ENCODE measurements at places on chromosomes 5 and 9.

- no peak for DNase-seq
These were observed 82.8 kb downstream of the PRR16 start for GRCh38 chr5:120546922-120547321.

DNA sequence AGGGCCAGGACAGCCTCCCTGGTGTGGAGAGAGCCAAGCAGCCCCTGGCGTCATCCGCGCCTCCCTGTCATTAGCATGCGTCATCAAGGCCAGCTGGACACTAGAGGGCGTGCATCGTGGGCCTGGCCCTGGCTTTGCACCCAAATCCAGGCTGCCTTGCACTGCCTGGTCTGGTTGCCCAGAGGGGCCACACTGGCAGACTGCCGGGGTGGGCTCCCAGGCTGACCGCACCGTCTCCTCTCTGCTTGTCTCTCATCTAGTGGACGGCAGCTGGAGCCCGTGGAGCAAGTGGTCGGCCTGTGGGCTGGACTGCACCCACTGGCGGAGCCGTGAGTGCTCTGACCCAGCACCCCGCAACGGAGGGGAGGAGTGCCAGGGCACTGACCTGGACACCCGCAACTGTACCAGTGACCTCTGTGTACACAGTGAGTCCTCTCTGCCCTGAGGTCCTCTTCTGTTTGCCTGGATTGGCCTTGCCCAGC is 29.0 kb downstream of the HK3 start:
- DNase-seq = peak; percentile 78

DNA sequence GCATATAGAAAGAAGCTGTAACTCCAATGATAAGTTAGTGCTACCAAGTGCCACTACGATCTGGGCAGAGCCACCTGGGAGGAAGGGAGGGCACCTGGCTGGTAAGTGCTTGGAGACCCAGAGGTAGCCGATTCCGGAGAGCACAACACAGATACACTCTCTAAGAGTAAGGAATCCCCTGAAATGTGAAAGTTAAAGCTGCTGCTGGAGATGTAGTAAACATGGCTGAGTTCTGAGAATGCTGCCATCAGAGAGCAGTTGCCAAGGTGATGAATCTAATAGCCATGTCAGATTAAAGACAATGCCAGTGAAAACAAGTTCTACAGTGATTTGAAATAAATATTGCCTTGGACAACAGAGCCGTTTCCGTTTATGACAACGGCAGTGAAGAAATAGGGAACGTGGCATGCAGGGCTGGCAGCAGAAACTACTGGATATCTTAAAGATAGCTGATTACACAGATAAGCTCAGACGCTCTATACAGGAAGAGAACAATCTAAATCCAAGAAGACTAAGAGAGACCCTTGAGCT is 561.2 kb upstream of the C9orf72 start:
- no peak for DNase-seq

- DNase-seq = no peak
These were observed 46.9 kb downstream of the RAB14 start for GRCh38 chr9:121154782-121155181.

GRCh38 chr5:119439140-119439631 is 13.1 kb upstream of the HSD17B4 start:
- DNase-seq = no peak

GRCh38 chr5:100423330-100423729 is 111.8 kb upstream of the FAM174A start:
- DNase-seq = no peak

- DNase-seq = no peak
These were observed 29.8 kb upstream of the SMC5 start for GRCh38 chr9:70229026-70229425.

DNA sequence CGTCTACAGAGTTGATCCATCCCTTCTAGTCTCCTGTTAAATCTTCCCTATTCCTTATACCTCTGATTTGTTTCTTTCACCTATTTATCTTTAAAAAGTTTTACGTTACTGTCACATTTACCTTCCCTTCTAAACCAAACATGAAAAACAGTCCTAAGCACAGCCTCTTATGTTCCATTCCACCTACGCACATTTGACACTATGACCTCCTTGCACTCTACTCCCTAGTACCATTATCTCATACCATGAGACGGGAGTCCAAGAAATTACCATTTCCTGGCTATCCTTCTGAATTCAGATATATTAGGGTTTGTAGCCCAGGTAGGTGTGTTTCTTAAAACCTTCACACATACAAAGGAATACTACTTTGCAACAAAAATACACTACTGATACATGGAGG is 25.1 kb downstream of the FNIP1 start:
- DNase-seq = no peak

- no peak for DNase-seq
These were observed 394.2 kb upstream of the PAPPA start for GRCh38 chr9:115759426-115759825.

DNA sequence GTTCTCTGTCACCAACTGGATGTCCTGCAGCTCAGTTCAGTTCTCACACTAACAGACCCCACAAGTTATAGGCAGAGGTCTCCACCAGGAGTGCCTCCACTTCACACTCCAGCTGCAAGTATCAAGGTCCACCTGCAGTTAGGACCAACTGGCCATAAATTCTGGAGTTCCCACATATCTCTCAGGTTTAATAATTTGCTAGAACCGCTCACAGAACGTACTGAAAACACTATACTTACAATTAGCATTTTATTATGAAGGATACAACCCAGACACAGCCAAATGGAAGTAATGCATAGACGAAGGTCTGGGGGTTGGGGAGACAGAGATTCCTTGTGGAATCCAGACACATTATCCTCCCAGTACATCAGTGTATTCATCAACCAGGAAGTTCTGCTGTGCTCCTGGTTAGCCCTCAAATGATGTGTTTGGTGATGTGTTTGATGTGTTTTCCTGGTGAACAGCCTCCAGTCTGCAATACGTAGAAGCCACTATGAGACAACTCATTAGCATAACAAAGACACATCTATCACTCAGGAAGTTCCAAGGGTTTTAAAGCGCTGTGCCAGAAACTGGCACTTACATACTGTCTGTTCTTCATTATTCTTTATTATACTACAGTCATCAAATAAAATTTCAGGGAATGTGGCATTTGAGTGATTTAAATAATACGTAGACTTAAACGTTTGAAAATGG is 25.4 kb downstream of the OGN start:
- no peak for DNase-seq

DNA sequence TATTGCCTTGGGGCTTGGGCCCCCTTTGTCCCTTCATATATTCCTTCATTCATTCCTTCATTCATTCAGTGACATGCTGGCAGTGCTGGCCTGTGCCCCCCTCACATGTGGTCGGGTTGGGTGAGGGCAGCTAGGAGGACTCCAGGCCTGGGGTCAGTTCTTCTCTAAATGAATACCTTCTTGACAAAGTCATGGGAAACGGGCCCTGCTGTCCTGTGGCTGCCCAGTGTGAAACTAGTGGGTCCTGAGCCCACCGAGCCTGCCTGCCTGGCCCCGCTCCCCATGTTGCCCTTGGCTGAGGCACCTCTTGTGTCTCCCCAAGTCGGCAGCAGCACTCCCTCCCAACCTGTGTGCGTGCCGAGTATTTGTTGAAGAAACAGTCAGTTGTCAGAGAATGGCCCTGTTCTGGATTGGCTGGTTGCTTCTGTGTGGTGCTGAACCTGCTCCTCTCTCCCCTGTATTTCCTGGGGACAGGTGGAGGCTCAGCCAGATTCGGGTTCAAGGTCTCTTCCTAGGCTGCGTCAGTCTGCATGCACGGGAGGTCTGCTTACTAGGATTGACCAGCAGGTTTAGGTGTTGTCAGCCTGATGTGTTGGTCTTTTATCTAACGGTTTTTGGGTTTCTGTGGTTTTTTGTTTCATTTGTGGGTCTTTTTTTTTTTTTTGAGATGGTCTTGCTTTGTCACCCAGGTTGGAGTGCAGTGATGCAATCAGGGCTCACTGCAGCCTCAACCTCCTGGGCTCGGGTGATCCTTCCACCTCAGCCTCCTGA is 3.0 kb upstream of the CEL start:
- DNase-seq = no peak

DNA sequence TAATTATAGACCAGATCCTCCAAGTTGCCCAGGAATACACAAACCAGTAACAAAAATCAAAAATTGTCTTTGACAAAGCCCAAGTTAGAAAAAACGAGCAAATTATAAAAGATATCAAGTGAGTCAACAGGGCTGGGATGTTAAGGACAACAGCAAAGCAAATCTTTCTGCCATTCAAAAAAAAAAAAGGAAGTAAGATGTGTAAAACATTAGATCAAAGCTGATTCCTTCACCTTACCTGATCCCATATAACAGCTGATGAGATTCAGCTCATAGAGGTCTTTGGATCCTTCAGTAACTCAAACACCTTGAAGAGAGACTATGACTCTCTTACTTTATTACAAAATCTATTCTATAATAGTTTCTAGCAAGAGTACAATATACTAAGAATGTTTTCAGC is 100.9 kb downstream of the STRBP start:
- DNase-seq = no peak

DNA sequence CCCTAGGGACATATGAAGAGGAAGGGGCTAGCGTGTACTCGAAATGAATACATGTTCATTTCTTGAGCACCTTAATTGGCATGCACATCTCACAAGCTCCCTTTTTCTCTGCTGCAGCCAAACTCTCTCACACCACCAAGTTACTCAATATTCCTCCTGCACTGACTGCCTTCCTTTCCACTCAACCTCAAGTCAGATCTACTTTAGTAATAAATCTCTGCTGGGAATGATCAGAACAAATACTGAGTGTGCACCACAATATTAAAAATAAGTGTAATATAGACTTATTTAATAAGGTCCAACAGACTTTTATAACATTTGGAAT is 995.8 kb upstream of the WWC1 start:
- DNase-seq = no peak

DNA sequence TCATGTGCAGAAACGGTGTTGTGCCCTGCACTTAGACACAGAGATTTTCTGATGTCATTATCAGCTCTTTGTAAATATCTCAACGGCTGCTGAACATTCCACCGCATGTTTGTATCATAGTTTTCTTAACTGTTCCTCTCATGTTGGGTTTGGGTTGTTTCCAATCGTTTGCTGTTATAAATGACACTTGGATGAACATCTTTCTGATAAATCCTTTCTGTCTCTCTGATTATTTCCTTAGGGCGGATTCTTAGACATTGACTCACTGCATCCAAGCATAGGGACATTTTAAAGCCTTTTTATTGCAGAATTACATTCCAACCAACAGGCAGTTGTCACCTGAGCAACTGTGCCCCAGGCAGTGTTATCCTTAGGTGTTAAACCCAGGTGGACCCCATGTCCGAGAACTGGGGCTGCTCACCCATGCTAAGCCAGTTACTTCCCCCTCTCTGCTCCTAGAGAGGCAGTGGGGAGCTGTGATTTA is 28.5 kb downstream of the COL5A1 start:
- peak; percentile 63 for DNase-seq

GRCh38 chr9:110969971-110970386 is 68.3 kb downstream of the LPAR1 start:
- DNase-seq = peak; percentile 18

GRCh38 chr5:156444753-156445291 is 117.9 kb downstream of the SGCD start:
- no peak for DNase-seq

- no peak for DNase-seq
These were observed 882 bp downstream of the CERCAM start for GRCh38 chr9:128421482-128421996.

DNA sequence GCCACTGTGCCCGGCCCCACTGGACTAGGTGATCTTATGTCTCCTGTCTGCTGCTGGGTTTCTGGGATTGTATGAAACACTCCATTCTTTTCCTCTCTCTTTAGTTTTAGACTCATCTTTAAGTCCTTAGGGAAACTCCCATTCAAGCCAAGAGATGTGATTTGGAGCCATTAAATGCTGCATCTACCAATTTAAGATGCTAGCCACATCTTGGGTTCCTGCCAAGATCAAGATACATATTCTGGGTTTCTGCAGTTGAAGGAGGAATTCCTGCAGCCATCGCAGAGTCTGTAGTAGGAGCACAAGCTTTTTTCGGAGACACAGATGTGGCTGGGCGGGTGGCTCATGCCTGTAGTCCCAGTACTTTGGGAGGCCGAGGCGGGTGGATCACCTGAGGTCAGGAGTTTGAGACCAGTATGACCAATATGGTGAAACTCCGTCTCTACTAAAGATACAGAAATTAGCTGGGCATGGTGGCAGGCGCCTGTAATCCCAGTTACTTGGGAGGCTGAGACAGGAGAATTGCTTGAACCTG is 23.2 kb downstream of the STXBP1 start:
- no peak for DNase-seq

- DNase-seq = no peak
These were observed 405.7 kb downstream of the PRR16 start for GRCh38 chr5:120869831-120870230.

- no peak for DNase-seq
These were observed 105.7 kb upstream of the SARDH start for GRCh38 chr9:133843751-133844397.

DNA sequence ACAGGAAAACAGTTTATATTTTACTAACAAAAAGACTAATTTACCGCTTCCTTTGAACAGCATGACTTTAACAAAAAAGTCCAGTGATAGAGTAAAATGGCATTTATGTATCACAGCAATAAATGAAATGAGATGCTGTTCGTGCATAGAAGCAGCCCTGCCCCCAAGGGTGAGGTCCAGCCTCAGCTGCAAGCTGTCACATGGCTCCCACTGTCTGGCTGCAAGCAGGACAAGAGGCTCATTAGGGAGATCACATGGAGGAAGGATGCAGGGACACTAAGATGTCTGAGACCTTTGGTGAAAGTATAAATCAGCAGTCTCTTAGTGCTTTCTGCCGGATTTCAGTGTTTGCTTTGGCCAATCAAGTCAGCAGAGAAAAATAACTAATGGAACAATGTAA is 23.0 kb downstream of the GDNF start:
- DNase-seq = no peak

DNA sequence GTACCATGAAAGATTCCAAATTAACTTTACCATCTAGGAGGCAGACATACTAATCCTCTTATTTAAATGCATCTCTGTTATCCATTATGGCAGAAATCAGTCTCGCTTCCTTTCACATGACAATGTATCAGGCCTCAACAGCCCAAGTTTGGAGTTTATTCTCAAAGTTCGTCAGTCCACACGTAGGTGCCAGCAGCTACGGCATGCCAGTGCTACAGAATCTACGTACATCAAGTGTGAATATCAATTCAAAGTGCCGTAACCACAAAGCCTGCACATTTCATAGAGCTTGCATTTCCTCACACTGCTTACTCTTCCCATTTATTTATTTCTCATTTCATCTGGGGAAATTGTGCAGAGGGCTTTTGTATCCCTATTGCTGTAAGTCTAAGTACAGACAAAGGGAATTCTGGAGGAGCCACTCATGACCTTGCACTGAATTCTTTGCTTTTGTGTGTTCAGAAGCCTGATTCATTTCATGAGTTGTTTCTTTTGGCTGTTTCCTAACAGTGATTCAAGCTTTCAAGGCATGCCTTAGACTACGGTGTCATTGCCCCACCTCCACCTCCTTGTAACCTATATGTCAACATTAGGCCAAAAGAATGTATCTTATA is 10.0 kb downstream of the ENC1 start:
- peak; percentile 71 for DNase-seq

- no peak for DNase-seq
These were observed 133.2 kb upstream of the PRLR start for GRCh38 chr5:35363387-35363965.

GRCh38 chr9:125949703-125950460 is 202.7 kb downstream of the PBX3 start:
- no peak for DNase-seq
